ENCODE measurements at places on chromosomes 5 and 9.

DNA sequence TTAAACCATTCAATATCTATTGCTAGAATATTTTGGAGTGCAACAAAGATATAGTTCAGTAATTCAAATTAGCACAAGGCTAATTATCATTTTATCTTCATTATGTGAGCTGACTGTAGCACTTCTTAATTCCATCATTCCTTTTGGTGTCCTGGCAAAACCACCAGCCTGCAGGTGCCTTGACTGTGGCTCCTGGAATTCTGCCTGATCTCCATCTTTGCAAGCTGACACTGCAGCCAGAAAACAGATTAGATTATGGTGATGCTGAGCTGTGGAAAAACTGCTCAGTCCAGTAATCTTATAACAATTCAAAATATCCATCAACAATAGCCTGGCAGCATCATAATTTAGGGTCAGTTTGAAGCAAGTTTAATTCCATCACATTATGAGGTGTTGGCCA lies 919.5 kb downstream of the DTWD2 start:
- no peak for DNase-seq

DNA sequence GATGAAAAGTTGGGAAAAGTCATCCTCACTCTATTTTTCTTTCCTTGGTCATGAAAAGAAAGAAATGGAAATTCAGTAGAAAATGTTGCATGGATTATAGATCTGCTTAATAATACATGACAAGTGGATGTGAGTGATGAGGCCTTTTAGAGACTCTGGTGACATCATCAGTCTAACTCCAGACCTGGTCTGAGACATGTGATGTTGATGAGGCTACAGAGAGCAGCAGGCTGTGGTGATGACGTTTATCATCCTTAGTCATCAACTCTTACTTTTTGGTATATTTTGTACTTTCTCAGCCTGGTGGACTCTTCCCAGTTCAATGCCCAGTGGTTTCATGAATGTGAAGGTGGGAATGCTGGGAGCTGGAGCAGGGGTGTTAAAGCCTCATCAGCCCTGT lies 116.4 kb downstream of the TTLL11 start:
- peak; percentile 84 for DNase-seq

DNA sequence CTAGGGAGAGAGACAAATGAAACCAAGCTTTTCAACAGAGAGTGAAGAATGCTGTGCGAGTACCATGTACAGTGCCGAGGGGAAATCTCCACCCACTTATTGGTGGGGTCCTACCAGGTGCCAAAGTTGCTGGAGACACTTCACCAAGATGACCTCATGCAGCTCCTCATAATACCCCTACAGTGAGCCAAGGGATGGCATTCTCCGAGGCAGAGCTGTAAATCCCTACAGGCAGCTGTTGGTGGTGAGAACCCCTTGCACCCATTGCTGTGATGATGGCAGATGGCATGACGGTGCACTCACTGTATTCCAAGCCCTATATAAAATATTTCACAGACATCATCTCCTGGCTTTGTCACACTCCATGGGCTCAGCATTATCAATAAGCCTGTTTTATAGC lies 464.9 kb downstream of the SPOCK1 start:
- DNase-seq, result no peak

DNA sequence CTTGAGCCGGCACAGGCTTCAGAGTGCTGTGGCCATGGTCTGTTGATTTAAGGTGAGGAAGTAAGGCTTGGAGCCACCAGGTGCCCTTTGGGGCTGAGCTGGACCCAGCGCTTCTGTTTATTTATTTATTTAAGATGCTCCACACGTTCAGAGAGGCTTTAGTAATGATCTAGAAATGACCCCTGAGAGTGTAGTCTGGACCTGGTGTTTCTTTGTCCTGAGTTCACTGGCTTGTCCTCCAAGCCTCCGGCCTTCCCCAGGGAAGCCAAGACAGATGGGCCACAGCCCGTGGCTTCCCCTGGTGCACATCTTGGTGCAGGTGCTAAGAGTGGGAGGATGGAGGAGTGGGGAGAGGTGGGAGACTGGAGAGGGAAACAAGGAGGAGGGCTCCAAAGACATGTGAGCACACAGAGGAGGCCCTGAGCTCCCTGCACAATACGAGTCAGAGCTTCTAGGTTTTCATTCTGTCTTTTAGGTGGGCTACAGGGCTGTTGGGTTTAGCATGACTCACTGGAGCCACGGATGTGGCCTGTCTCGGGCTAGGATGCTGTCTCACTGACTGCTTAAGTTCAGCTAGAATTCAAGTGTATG lies 56.9 kb downstream of the AHRR start:
- peak; percentile 91 for DNase-seq

DNA sequence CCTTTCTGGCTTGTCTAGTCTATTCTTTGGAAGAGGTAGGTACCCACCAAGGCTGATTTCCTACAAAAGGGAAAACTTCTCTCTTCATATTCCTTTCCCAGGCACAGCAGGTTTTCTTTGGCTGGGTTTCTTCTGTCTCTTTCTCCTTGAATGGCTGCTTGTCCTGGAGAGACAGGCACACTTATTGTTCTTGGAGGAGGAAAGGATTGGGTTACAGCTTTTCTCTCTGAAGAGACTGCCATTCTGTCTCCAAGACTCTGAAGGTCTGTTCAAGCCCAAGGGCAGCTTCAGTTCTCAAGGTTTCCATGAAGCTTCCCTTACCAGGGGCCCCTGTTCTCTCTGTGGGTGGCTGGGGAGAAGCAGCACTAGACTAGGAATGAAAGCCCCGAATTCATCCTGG lies 33.9 kb downstream of the ACTBL2 start:
- DNase-seq, result no peak

DNA sequence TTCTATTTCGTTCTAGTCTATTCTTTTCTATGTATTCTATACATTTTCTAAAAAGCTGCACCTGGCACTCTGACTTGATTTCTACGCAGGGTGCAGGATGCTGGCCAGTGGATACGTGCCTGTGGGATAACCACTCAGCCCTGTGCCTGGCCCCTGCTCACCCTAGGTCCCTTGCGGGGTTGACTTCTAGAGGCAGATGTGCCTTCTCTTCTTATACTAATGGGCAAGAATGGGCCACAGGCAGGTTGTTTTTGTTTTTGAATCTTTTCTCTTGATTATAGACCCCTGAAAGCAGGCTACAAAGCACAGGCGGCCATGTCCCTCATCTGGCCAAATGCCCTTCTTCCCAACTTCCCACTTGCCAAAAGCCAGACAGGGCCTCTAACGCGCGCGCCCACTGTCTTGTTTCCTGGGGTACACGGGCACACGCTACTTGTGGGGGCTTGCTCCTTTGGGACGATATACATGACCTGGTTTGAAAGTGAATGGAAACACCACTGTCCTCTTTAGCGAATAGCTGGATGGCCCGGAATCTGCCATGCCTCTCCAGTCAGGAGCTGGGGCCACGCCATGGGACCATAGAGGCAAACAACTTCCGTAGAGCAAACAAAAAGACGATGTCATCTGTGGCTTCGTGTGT lies 162.7 kb upstream of the IRX2 start:
- no peak for DNase-seq

DNA sequence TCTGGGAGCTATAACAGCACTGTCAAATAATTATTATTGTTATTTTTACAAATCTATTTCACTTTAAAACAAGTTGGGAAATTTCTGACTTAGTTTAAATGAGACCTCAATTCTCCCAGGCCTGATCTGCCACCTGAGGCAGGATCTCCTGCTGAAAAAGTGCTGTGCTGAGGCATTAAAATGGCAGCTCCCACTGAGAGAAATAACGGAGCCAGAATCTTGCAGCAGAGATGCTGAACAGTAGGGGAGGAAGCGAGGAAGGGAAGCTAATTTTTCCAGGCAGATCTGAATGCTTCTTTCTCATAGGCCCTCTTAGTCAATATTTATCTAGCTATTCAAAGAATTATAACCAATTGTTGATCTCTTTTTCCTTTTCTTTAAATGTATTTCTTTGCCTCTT lies 196.3 kb downstream of the ZNF462 start:
- no peak for DNase-seq

GRCh38 chr5:149062371-149063016 lies 368 bp downstream of the SH3TC2 start:
- DNase-seq, result peak; percentile 98

- DNase-seq, result no peak
These were observed 27.1 kb upstream of the LPAR1 start for GRCh38 chr9:111065414-111065813.

All from ELR (cell line).